ENCODE measurements at places on chromosomes 1 and 21. TPM values are rescaled to one million over a fixed set of nuclear protein-coding genes. Genes with fewer than 3 reads are reported as not detected.

DNA sequence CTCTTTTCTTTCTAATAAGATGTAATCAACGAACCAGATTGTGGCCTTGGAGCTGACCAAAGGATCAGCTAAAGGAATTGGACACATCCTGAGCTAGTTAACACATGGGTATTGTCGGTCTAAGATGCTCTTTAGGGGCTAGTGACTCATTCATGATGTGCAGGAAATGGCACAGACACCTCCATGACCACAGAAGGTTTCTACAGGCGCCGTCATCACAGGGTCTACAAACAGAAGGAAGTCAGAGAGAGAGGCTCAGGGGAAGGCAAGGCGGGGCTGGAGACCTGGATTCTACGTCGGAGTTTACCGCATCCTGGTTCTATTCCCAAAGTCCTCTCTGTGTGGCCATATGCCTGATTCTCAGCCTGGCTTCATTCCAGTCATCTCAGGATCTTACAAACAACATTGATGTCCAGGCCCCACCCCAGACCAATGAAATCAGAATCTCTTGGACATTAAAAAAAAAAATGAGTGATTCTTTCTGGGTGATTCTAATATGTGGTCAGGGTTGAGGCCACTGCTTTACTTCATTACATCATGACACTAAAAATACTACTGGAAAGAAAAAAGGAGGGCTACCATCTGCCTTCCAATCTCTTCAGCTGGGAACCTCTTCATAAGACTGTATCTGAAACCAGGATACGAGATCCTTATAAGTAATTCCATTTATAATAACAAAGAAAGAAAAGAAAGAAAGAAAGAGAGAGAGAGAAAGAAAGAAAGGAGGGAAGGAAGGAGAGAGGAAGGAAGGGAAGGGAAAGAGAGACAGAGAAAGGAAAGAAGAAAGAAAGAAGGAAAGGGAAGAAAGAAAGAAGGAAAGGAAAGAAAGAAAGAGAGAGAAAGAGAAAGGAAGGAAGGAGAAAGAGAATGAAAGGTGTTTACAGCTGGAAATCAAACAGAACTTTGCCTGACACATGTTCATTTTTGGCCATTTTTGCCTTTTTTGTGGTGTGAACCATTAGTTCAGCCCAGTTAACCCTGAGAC, 11.6 kb upstream of the KCNJ15 start:
- no peaks in the 10 kb centered on the region for H3K36me3 ChIP-seq
- no peak for DNase-seq
- no peak overlapping the region for H3K27ac ChIP-seq

- peaks cover 13% of the 10 kb centered on the region for H3K4me1 ChIP-seq
- H3K27ac ChIP-seq = no peak overlapping the region
- H3K36me3 ChIP-seq = peaks cover 7% of the 10 kb centered on the region
- DNase-seq = no peak
Observed at GRCh38 chr1:220227393-220227792, 44.9 kb downstream of the RAB3GAP2 start.

Gene GJA4
- total RNA-seq = 31.6 TPM

DNA sequence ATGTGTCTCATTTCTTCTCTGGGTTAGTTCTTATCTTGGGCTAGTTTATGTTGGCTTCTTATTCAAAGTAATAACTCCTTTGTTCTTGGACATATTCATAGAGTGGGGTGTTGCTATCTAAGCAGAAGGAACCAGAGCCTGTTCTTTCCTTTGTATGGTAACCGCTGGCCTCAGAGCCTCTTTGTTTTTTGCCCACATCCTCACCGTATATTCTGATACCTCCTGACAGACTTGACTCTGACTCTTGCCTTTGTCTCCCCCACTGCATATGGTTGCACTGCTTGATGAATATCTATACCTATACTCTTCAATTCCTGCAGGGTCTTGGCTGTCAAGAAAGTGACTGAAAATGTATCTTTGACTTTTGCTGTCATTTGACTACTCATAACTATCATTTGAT, 10.2 kb downstream of the FLG2 start:
- no peaks in the 10 kb centered on the region for H3K27me3 ChIP-seq
- no peak for DNase-seq
- no peaks in the 10 kb centered on the region for H3K4me1 ChIP-seq
- H3K27ac ChIP-seq = no peak overlapping the region

GRCh38 chr21:14499316-14499715, 46.8 kb downstream of the SAMSN1 start:
- H3K4me3 ChIP-seq = no peak overlapping the region
- no peaks in the 10 kb centered on the region for H3K27me3 ChIP-seq

GRCh38 chr1:74908797-74909196, 175.8 kb downstream of the TYW3 start:
- H3K4me3 ChIP-seq = no peak overlapping the region
- H3K4me1 ChIP-seq = no peaks in the 10 kb centered on the region
- H3K27me3 ChIP-seq = no peaks in the 10 kb centered on the region
- H3K36me3 ChIP-seq = no peaks in the 10 kb centered on the region
- no peak overlapping the region for H3K27ac ChIP-seq

DNA sequence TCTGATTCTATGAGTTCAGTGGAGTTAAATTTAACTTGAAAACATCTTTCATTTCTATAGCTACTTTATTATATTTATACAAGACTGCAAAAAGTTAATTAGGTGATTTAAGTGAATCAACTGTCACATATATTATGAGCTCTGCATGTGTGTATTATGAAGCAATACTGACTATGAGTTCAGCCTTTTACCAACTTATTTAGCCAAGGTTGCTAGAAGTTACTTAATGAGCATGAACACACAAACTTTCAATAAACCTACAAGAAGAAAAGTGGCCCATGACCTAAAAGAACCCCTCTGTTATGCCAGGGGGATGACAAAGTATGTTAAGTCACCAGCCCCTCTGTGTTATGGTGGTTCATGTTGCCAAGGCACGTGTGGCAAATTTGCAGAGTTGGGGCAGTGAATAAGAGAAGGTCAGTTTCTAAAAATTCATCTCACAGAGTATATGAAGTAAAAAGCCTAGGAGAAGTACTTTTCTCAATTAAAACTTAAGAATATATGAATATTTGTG, 86.7 kb upstream of the LYPLAL1 start:
- H3K27ac ChIP-seq = no peak overlapping the region
- H3K27me3 ChIP-seq = no peaks in the 10 kb centered on the region
- H3K4me1 ChIP-seq = no peaks in the 10 kb centered on the region
- no peak overlapping the region for H3K4me3 ChIP-seq
- DNase-seq = no peak
